ENCODE measurements at places on chromosomes 4 and X.

DNA sequence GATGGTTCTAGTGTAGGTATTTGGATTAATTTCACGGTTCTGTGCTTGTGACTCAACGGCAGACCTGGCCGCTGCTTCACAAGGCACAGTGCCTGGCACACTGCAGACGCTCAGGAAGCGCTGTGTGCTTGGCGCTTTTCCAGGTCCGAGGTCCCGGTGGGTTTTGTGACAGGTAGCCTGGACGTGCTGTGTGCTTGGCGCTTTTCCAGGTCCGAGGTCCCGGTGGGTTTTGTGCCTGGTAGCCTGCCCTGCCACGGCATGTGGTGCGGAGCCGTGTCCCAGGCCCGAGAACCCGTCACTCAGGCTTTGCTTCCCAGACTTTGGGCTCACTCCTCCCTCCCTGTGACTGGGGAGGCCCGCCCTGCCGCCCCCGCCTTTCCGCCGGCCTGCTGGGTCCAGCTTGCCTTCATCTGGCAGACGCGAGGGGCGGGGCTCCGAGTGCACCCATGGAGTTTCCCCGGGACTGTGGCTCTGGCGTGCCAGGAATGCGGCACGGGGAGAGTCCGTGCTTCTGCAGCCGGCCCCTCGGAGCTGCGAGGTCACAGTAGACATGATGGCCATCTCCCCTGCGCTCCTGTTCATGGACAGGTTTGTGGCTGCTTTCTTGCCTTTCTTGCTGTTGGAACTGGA is 44.2 kb downstream of the TBC1D14 start:
- DNase-seq: no peak

GRCh38 chrX:28854637-28855036 is 267.4 kb downstream of the IL1RAPL1 start:
- DNase-seq: no peak

DNA sequence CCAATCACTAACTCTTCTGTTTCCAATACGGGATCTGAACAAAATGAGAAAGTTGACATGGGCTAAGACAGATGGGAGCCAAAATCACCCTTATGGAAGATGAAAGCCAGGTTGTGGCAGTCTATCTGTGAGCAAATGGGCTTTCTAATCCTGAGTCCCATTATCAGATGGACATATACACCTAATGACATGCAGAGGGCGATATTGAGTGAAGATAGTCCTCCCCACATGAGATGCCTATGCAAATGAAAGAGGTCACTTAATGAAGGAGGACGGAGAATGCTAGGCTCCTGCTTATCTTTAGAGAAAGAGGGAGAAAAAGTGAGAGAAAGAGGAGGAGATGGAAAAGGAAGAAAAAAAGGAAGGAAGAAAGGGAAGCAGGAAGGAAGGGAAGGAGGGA is 547.5 kb downstream of the NLGN4X start:
- no peak for DNase-seq

DNA sequence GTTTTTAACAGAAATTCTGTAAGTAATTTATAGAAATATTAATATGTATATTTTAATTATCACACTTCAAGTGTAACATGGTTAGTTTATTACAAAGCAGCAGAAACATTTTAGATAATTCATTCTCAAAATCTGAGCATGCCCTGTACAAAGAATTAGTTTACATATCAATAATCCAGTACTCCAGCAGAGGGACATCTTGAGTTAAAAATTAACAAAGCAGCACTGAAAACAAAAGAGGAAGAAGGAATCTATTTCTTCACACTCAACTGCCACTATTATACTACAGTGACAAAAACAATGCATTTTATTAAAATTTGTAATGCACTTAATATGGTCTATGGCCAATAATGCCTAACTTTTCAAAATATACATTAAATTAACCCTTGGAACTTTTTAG is 179.1 kb upstream of the KLHL4 start:
- DNase-seq: no peak

- DNase-seq: peak; percentile 30
Observed at GRCh38 chr4:172708184-172708583, 460.4 kb upstream of the GALNT7 start.

DNA sequence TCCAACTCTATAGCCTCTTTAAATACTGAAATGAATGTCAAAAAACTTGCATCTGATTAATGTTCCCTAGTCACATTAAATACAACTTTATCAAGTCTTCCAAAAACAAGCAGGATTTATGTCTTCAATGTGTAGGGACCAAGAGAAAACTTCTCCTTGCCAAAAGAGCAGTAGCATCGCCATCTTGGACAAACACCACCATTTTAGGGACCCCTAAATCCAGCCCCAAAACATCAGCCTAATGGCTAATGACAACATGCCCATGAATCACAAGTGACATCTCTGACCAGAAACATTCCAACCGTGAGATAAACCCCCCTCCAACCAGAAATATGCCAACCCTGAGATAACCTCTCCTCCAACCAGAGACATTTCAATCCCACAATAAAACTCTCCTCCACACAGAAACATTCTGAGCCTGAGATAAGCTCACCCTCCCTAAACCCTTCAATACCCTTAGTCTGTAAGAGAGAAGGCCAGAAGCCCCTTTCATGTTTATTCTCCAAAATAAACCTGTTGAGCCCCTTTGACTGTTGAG is 697.4 kb downstream of the TRAM1L1 start:
- DNase-seq: no peak

DNA sequence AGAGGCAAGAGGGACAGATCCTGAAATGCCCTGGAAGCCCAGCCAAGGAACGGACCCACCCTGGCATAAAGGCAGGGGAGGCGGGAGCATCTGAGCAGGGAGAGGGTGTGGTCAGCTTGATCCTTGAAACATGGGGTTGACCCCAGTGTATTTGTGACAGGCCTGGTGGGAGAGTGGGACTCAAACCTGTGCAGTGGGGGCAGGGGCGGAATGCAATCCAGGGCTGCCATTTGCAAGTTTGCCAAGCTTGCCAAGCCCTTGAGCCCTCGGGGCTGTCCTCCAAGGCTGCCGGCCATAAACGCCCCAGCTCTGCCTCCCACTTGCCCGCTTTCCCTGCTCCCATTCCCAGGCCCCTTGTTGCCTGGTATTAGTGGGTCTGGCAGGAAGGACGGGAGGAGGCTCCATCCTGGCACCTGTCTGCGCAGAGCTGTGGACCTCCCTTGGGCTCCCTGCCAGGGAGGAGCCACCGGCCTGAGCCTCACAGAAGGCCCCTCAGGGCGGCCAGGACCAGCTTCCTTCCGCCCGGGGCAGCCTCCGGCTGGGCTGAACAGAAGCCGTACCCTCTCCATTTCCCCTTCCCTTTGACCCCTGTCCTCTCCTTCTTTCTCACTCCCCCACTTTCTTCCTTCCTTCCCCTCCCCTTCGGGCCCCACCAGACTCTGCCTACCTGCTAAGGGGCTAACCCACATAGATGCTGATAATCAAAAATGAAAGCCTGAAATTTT is 661 bp downstream of the S100P start:
- DNase-seq: no peak

GRCh38 chrX:130848763-130849162 is 54.2 kb downstream of the ENOX2 start:
- DNase-seq: no peak

- DNase-seq: no peak
Observed at GRCh38 chrX:67545893-67546495, 2.2 kb downstream of the AR start.

DNA sequence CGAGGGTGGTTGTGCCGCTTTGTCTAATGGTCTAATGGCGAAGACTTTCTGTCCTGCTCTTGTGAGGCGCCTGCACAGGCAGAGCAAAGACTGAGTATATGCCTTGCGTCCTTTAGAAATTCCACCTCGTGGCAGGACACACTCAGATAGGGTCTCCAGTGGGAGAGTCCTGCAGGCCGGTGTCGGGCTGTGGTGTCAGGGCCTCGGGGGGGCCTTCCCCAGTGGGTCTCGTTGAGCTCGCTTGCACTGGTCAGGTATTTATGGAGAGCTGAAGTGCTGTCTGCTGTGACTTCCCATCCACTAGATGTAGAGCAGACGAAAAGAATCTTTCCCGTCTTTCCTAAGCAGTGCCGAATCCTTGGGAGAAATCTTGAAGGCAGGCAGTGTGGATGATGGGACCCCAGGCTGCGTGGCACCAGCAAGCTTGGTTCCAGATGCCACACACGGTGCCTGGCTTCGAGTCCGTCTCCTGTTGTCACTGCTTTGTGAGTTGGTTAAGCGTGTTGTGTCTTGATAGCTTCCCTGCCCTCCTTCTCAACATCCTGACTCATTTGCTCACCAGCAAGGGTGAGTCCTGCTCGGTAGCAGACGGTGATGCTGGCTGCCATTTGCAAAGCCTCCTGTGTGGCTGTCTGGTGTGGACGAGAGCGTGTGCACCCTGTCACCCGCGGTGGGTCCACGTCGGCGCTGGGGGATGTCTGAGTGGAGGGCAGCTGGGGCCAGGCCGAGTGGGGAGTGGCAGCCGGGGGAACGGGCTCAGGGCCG is 20.5 kb downstream of the MAEA start:
- no peak for DNase-seq

GRCh38 chr4:1463927-1464540 is 57.8 kb upstream of the NKX1-1 start:
- DNase-seq: no peak

DNA sequence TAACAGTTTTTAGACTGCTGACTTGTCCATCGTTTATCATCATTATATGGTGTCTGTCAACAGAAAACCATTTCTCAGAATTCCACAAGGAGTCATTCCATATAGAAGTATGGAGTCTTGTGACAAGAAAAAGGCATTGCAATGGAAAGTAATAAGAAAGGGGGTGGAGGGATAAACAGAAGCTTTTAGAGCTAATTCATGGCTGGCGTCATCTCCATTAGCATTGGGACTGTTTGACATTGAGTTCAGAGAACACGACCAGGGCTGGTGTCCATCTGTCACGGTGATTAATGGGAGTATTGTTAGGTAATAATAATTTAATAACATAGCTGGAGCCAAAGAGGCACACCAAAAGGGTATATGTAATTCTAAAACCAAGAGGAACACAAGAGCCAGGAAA is 101.9 kb upstream of the SFRP2 start:
- DNase-seq: no peak

- peak; percentile 5 for DNase-seq
Observed at GRCh38 chr4:7060346-7061150, 7.3 kb downstream of the GRPEL1 start.

DNA sequence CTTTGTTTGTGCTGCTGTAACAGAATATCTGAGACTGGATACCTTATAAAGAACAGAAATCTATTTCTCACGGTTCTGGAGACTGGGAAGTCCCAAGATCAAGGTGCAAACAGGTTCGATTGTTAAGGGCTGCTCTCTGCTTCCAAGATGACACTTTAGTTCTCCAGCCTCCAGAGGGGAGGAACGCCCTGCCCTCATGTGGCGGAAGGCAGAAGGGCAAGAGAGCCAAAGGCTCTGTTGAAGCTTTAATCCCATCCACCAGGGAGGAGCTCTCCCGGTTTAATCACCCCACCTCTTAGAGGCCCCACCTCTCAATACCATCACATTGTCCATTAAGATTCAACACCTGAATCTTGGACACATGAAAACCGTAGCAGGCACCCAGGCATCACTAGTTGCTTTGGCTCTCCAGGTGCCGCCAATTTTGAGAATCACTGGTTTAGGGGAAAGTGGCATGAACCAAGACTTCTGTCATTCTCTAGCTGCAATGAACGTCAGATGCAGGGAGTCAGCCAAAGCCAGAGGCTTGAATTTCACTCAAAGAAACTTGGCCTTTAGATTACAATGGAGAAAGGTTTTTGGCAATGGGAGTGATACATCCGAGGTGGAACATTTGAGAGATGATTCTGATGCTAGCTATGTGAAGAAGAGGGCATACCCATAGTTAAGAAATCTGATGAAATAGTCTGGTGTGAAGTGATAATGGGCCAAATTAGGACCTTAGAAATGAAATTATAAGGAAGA is 15.7 kb downstream of the FHL1 start:
- peak; percentile 66 for DNase-seq

GRCh38 chr4:150976478-150977118 is 38.5 kb downstream of the LRBA start:
- DNase-seq: no peak

GRCh38 chr4:13963601-13964000 is 336.1 kb upstream of the BOD1L1 start:
- no peak for DNase-seq

GRCh38 chrX:46295963-46296362 is 249.3 kb downstream of the ZNF674 start:
- no peak for DNase-seq

DNA sequence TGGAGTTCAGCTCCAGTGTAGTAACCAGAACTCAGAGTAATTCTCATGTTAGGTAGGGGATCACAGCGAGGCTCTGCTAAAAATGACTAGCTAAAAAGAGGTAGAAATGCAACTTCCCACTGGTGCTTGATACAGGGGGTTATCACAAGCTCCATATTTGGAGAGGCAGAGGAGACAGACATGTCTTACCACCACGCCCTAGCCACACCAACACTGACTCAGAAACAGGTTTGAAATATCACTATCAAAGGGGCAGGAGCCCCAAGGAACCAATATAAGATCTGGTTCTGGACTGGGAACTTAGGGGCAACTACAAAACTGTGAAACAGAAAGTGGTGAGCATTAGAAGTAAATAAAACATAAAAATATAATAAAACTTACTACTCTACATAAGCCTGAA is 62.9 kb downstream of the IQCM start:
- DNase-seq: no peak

GRCh38 chr4:185792384-185793115 is 19.4 kb downstream of the SORBS2 start:
- no peak for DNase-seq

DNA sequence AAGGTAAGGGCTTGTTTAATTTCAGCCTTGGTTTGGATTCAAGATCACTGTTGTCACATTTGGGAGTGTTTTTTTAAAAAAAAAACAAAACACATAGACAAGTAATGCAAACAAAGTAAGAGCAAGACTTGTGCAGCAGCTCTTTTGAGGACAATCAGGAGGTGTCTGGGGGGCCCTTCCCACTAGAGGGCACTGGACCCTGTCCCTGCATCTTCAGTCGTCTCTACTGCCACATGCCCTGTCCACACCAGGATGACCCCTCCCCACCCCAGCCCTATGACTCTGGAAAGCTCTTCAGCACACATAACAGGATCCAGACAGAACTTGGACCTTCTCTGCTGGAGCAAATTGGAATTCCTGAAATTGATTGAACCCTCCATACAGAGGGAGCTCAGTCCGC is 71.0 kb downstream of the USP46 start:
- peak; percentile 22 for DNase-seq

- no peak for DNase-seq
Observed at GRCh38 chr4:40265910-40266274, 69.1 kb downstream of the RHOH start.

- DNase-seq: no peak
Observed at GRCh38 chr4:125111323-125111722, 203.4 kb upstream of the FAT4 start.

DNA sequence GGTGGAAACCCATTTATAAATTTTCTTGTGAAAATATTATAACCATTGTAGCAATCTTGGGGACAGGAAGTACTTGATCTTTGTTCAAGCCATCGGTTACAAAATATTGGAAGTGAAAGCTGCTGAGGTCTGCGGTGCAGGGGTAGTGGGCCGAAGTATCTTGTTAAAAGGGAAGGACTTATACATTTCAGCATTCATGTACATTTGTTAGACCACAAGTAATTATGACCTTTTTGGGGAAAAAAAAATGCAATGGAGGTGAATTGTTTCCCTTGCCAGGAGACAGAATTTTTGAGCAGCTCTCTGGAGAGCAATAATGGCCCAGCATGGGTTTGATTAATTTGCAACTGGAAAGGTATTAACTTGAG is 121.3 kb downstream of the EGF start:
- no peak for DNase-seq
